ENCODE measurements at places on chromosomes 5 and 9.

DNA sequence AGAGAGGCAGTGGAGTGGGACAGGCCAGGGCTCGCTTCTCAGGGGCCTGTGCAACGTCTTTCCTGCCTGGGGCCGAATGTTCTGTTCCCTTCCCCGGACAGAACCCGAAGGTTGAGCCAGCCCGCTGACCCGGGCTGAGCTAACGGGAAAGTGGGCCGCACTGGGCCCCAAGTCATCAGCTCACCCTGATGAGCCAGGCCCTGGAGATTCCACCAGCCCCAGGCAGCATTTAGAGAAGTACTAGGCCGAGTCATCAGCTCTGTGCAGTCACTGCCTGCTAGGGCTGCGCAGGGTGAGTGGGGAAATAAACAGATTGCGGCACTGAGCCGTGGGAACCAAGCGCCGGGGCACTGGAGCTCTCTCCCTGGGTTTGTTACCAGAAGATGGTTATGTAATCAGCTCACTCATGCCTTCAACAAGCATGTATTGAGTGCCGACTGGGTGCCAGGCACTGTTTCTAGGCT, 29.1 kb upstream of the DUSP1 start:
- no peaks in the 10 kb centered on the region for H3K36me3 ChIP-seq
- no peaks in the 10 kb centered on the region for H3K27me3 ChIP-seq
- peaks cover 9% of the 10 kb centered on the region for H3K4me1 ChIP-seq

DNA sequence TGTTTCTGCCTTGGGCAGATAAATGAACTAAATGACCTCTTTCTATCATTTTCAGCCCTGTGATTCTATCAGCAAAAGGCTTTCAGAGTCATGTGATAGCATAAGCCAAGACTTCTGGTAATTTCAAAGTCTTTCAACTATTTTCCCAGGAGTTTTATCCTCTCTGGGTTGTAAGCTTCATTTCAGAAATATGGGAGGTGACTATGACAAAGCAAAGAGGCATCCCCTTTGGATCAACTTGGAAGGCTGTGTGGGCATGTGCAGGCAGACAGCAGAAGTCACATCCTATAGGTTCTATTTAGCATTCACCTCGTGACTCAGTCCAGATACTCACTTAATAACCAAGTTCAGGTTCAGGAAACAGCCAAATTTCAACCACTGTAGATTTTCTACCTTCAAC, 149.0 kb upstream of the FST start:
- H3K4me1 ChIP-seq = no peaks in the 10 kb centered on the region
- no peak overlapping the region for H3K27ac ChIP-seq
- H3K36me3 ChIP-seq = no peaks in the 10 kb centered on the region
- no peak overlapping the region for H3K4me3 ChIP-seq

DNA sequence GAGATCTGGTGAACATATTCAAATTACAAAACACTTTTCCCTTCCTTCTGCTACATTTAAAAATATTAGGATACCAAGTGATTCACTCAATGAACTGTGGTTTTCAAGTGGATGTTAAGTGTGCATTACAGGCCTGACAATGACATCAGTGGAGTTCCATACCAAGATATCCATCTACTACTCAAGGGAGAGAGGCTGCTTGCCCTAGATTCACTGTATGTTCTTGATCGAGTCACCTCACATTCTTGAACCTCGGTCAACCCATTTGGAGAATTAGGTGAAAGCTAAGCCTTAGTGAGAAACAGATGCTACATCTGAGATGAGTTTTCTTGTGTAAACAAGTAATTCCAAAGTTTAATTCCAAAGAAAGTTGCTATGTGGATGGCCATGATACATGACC, 142.2 kb downstream of the FGF10 start:
- no peak overlapping the region for H3K4me3 ChIP-seq
- no peaks in the 10 kb centered on the region for H3K4me1 ChIP-seq
- H3K36me3 ChIP-seq = no peaks in the 10 kb centered on the region
- no peak overlapping the region for H3K27ac ChIP-seq
- no peak for DNase-seq

- H3K4me3 ChIP-seq = no peak overlapping the region
- H3K27ac ChIP-seq = no peak overlapping the region
- peaks cover 32% of the 10 kb centered on the region for H3K4me1 ChIP-seq
- DNase-seq = no peak
- no peaks in the 10 kb centered on the region for H3K36me3 ChIP-seq
Observed at GRCh38 chr5:103260951-103261350, 2.4 kb downstream of the MACIR start.

DNA sequence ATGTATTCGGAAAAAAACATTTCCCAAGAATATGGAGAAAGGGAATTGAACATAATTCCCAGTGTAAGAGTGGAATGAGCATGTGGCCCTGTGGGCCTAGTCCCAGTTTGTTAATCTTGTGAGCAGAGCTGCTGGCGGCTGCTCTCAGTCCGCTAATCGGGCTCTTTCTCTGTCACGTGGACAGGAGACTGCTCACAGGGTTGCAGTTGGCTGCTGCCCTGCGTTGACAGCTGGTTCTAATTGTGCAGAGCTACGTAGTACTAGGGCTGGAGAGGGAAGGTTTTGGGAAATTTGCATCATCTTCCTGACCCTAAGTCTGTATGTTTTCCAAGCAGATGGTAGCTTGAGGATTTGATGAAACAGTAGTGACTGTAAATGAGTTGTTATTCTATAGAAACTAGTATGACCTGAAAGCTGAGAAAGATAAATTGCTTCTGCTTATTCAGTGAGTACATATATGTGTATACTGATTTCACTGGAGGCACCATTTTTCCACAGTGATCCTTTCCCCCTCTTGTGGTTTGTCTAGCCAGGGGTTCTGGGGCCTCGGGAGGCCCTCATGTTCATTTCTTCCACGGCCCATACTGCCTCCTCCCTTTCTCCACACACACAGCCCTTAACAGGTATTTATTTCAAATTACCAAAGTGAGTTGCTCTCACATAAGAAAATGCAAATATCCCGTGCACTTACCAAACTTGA, 100.6 kb downstream of the ANGPTL2 start:
- peaks cover 6% of the 10 kb centered on the region for H3K36me3 ChIP-seq
- DNase-seq = no peak
- peaks cover 12% of the 10 kb centered on the region for H3K4me1 ChIP-seq
- H3K4me3 ChIP-seq = no peak overlapping the region

GRCh38 chr5:129019401-129019908, 54.2 kb downstream of the SLC27A6 start:
- DNase-seq = no peak
- no peak overlapping the region for H3K4me3 ChIP-seq
- no peak overlapping the region for H3K27ac ChIP-seq
- H3K36me3 ChIP-seq = no peaks in the 10 kb centered on the region
- H3K4me1 ChIP-seq = no peaks in the 10 kb centered on the region
- H3K27me3 ChIP-seq = no peaks in the 10 kb centered on the region
